ENCODE measurements at places on chromosomes 2 and 18.
A peak's percentile ranks its signal among the peaks of the same experiment; 100 is the strongest.

DNA sequence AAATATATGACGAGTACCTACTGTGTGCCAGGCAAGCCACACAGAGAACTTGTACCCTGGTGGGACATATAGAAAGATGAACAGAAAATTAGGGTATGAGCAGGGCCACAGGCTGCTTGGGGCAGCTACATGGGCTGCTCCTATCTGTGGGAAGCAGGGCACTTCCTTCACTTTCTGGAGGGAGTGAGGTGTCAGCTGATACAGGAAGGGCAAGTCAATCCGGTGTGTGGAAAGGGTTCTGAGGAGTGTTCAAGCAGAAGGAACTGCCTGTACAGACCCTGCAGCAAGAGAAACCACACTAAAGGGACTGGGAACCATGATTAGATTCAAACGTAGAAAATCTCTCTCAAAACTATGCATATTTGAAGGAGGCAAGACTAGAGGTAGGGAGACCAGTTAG, 58.6 kb upstream of the BCL11A start:
- no peak for DNase-seq

DNA sequence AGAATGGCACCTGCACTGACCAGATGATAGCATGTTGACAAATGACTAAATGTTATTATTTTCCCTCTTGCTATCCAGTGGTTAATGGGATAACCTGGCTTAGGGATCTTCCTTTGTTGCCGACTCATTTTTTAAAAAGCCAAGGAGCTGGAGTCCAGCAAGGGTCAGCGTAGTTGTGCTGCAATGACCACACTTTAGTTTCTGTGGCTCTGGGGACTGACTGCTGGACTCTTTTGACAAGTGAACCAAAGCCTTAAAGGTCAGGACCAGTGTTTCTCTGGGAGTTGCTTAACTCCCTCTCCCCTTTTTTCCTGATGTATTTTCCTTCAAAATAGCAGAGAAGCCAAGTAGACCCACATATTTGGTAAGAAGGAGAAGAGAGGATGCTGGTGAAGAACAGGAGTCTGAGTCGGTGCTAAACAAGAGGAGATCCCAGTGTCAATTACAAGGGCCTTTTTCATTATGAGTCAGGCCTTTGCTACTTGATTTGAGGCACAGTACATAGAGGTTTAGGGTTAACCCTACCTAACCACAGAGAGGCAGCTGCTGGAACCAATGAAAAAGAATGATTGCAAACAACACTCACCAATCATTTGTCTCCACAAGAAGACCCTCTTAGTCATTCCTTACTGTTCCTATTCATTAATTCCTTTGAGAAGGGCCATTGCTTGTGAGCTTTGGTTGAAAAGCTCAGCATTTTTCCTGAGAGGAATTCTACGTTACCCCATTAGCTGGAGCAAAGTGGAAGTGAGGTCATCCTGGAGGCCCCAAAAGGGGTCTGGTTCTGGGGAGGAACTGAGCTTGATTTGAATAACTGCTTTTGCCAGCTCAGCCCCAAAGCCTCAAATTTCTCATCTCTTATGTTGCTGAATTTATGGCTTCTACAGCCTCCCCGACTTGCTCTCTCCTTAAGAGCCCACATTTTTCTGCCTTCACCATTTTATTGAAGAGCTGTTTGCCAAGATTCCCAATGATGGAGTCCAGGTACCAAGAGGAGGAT, 137.6 kb upstream of the HNMT start:
- no peak for DNase-seq

DNA sequence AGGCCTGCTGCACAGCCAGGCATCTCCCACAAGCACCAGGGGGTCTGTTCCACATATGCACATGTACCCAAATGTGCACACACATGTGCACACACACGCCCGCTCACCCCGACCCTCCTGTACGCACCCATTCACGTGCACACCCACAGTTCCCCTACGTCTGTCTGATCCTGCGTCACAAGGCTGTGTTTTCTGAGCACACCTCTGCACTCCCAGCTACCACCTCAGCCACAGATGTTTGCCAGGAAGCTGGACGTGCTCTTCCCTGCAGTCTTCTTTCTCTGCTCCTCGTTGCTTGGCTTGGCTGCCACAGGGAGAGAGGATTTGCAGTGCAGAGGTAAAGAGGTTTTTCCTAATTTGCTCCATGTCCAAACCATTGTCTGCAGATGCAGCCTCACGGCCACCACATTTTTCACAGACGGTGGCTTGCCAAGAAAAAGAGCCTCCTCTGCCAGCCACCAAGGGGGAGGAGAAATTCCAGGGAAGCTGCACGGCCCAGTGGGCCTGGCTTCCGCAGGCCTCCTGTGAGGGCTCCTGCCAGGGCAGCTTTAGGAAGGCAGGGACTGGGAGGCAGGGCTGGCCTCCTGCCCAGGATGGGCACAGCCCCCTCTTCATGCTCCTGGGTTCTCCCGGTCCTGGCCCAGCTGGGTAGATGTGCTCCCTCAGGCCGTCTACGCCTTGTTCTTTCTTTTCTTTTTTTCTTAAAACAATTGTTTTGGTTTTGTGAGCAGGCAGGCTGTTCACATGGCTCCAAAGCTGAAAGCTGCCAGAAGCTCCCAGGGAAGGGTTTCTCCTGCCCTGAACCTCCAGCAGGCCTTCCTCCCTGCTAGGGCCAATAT, 29.3 kb upstream of the HS6ST1 start:
- peak; percentile 83 for DNase-seq

GRCh38 chr2:190947711-190948251, 66.2 kb downstream of the STAT1 start:
- peak; percentile 93 for DNase-seq

DNA sequence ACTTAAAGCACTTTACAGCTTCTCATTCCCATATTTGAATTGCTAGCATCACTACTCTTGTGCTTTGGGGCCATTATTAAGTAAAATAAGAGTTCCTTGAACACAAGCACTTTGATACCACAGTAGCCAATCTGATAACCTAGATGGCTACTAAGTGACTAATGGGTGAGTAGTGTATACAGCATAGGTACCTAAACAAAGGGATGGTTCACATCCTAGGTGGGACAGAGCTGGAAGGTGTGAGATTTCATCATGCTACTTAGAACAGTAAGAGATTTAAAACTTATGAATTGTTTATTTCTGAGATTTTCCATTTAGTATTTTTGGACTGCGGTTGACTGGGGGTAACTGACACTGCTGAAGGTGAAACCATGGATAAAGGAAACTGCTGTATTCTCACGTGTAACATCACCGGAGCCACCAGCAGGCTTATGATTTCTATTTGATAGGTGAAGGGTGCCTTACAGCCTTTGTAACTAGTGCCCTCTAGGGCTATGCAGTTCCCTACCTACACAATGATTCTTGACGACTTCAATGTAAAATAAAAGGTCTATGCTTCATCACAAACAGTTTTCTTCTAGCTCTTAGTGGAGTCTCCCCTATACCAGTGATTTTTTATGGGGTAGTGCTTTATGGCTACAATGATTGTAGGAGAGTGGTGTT, 22.1 kb upstream of the CRIM1 start:
- DNase-seq, result no peak
